ENCODE measurements at places on chromosomes 12 and 14. TPM values are rescaled to one million over a fixed set of nuclear protein-coding genes. Genes with fewer than 3 reads are reported as not detected.
A peak's percentile ranks its signal among the peaks of the same experiment; 100 is the strongest.

DNA sequence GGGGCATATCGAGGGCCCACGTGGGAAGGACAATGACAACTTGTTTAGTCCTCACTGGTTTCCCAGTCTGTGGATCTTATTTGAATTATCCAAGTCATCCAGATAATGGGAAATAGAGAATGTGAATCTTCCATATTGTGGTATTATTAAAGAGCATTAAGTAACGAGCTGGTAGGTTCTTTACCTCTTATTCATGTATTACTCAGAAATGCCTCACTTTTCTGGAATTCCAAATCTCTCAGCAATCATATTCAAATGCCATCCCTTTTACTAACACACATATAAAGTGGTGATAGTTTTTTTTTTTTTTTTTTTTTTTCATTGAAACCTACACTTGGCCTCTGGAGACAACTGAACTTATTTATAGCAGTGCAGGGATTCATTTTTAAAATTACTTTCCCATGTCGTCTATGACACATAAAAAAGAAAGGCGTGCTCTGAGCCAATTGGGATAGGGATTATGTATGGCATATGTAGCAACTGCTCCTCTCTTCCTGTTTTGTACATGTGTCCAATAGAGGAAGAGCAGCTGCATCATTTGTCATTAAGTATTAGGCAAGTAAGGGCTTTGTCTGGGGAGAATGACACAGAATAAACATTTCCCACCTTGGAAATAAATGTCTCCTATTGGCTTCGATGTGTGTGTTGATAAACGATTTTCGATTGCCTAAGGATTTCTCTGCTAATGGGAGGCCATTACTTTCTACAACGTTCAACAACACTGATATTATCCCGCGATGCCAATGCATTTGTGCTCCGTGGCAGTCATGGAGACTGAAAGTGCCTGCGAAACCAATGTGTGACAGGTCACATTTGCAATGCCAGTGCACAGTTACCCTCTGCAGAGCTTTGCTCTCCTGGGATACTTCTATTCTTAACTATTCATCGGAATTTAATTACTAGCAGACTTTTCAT lies 78.6 kb upstream of the IFNG-AS1 start:
- no peaks in the 10 kb centered on the region for H3K36me3 ChIP-seq
- H3K4me1 ChIP-seq: no peaks in the 10 kb centered on the region
- no peak overlapping the region for H3K27ac ChIP-seq
- no peak overlapping the region for H3K4me3 ChIP-seq

CKAP4 gene
- total RNA-seq: 89.6 TPM

GRCh38 chr14:102973706-102974285 lies 51.3 kb downstream of the AMN start:
- peaks cover 86% of the 10 kb centered on the region for H3K36me3 ChIP-seq

DNA sequence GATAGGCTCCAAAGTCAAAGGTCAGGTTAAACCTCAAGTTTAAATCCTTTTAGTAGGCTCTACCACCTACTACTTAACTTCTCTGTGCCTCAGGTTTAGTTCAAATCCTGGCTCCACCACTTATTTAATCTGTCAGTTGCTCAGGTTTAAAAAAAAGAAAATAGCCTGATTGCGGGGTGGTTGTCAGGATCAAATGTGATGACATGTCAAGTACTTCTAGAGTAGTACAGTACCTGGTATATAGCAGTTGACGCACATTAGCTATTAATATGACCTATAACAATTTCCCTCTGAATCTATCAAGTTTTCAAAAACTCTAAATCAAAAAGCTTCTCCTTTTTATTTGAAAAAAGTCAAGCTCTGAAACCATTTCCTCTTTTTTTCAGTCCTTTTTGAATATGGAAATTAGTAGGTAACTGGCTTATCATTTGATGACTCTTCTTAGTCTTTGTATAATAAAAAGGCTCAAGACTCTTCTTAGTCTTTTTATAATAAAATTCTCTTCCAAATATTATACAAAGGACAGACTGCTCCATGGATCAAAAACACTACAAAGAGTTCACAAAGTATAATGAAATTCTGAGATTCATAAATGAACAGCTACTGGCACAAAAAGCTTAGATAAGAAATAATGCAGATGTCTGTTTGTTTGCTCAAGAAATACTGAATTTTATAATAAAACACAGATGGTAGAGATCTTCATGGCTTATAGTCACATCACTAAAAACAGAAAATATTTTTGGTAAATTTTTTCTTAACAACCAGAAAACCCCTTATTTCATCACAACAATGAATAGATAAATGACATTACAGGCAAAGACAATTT lies 5.0 kb downstream of the OSBPL8 start:
- no peak overlapping the region for H3K4me3 ChIP-seq
- H3K27ac ChIP-seq: no peak overlapping the region
- H3K4me1 ChIP-seq: no peaks in the 10 kb centered on the region
- no peak for DNase-seq

DNA sequence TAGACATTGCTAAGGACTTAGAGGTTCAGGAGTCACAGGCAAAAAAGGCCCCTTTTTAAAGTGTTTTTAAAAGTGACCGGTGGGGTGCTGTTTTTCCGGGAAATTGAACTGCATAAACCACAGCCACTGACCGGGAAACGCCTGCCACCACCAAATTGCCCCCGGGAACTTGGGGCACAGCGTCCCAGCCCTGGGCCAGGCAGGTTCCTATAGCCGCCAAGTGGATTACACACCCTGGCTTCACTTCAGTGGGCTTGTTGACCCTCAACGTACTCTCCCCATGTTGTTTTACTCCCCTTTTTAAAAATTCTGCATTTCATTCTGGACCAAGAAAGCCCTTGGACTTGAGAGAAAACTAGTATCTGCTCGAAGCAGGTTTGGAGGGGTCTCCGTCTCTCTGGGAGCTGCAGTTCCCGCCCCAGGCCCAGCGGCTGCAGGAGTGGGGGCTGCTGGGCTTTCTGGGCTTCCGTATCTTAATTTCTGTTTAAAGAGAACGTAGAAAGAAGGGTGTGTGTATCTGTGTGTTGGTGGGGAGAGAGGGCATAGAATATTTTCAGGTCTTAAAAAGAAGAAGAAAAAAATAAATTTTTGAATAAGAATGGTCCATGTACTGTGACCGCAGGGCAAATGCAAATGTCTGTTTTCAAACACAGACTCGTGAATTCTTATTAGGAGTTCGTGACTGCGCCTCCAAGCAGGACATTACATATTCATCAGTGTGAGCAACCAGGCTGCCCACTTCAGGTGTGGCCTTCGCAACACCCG lies 82.9 kb downstream of the PAPOLA start:
- H3K27ac ChIP-seq: no peak overlapping the region
- no peaks in the 10 kb centered on the region for H3K4me1 ChIP-seq
- H3K36me3 ChIP-seq: no peaks in the 10 kb centered on the region
- peak; percentile 30 for DNase-seq
- peaks cover 11% of the 10 kb centered on the region for H3K27me3 ChIP-seq

- no peaks in the 10 kb centered on the region for H3K36me3 ChIP-seq
- no peak within 1 kb of the TSS for H3K27ac ChIP-seq
- peaks cover 8% of the 10 kb centered on the region for H3K27me3 ChIP-seq
- no peak within 1 kb of the TSS for H3K4me3 ChIP-seq
- DNase-seq: no peak
Measured at GRCh38 chr14:103094406-103095209, at the start of gene EXOC3L4. Gene EXOC3L4, plus strand, starts transcription at chr14:103094725. Its CDS starts 5,495 bp downstream, at chr14:103100220.

- no peaks in the 10 kb centered on the region for H3K36me3 ChIP-seq
- H3K27me3 ChIP-seq: peaks cover 69% of the 10 kb centered on the region
- no peak overlapping the region for H3K4me3 ChIP-seq
- H3K4me1 ChIP-seq: peaks cover 13% of the 10 kb centered on the region
- no peak for DNase-seq
Measured at GRCh38 chr12:45648070-45648469, 81.4 kb upstream of the ARID2 start.
